ENCODE measurements at places on chromosomes 16 and 17.

DNA sequence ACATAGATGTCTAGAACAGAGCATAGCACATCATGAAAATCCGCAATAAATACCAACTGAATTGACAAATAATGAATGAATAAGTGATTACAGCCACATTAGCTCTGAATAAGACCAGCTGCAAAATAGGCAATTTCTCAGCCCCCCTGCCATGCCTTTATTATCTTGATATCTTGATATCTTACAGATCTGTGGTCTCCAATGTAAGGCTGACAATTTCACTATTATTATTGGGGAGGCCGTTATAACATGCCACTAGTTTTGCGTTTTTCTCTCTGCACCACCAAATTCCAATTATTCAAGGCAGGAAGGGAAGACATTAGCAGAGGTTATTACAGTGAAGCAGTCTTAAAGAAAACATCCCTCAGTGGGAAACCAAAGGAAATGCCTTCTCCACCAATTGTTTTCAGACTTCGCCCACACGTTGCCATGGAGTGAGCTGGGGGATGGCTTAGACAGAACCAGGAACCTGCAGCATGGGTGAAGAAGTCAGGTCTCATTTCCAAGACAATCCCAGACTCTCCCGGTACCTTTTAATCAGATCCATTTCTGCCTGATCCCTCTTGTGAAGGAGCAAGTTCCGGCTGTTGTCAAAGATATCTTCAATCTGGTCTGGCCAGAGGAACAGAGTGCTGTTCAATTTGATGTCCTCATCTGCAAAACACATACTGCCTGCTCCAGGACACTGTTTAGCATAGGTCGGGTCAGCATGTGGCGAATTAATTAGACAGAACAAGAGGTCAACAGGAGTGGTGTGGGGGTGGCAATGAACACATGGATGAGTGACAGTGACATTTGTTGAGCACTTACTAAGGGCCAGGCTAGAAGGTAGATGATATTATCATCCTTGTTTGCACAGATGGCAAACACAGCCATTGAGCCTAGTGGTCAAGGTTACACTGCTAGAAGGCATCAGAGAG lies 46.4 kb downstream of the DNAH3 start:
- DNase-seq = no peak

DNA sequence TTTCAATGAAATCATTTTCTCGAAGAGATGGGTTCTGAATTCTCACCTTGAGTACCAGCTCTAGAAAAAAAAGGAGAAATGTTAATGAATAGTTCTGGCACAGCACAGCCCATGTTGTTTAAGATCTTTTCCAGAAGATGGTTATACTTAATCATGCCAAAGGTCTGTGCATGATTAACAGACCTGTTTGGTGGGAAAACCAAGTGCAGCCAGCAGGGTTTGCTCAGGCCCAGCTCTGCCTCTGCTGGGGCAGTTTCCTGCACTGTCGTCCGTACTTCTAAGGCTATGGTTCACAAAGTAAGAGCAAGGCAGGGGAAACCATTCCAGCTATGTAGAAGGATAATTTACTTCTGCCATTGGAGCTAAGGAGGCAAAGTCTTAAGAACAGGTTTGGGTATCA lies 10.7 kb downstream of the ANKRD40 start:
- no peak for DNase-seq

DNA sequence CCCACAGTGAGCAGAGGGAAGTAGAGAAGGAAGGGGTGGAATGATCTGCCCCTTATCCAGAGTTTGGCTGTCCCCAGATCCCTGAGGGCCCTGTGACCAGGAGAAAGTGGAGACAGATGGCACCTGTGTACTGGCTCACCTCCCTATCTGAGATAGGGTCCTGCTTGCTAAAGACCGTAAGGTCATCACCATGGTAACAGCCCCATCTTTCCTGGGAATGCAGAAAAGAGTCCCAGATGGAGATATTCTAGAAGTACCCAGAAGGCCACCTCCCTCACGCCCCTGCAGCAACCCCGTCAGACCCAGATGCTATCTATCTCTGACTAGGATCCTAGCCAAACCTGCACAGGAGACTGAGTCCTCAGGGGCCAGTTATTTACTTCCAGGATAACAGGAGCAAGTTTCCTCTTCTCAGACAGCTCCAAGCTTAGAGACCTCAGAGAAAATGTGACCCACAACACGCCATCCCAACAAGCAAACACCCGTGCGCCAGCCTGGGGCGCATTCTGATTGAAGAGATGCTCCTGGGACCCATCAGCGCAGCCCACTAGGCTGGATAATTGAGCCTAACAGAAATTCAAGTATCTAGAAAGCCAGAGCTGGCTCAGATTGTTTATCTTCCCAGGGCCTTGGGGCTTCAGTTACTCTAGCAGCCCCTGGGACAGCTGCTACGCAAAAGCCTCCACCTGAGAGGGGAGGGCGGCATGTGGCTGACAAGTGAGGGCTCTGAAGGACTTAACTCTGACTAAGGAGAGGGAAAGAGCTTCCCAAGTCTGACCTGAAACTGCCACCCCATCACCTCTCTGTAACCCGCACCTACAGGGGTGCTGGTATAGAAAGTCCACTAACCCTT lies 1.9 kb downstream of the ORMDL3 start:
- DNase-seq = no peak

DNA sequence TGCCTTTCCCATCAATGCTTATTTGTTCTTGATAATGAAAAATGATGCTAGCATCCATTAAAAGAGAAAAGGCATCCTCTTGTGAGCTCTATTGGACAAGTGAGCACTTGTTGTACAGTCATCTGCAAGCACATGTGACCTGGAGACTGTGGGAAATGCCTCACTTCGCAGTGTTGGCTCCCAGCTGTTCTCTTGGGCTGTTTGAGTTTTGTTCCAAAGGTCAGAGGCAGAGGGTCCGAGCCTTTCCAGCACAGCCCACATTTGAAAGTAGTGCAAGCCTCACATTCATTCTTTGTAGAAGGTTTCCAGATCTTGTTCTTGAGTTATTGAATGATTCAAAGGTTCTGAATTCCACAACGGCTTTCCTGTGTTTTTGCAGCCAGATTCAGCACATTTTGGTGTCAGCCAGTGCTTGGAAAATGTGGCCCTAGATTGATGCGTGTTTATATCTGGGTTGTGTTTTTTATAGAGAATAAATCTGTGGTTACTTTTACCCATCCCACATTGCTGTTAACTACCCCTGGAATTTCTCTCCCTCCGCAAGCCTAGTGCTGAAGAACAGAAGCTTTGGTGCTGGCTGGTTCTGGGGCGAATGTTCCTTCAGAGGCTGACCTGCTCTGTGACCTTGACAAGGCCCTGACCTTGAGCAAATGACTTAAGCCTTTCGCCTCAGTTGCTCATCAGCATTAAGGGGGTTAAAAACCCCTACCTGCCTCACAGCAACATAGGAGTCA lies 49.8 kb downstream of the CDH1 start:
- peak; percentile 91 for DNase-seq

- DNase-seq = no peak
Measured at GRCh38 chr17:75889454-75889853, 7.3 kb downstream of the TRIM65 start.

GRCh38 chr16:54939029-54939346 lies 8.3 kb downstream of the IRX5 start:
- no peak for DNase-seq

Data from midbrain (tissue), 1 donor.